ENCODE measurements at places on chromosomes 11 and 22.

- DNase-seq, result no peak
Measured at GRCh38 chr11:98227278-98227677, 793.5 kb upstream of the CNTN5 start.

DNA sequence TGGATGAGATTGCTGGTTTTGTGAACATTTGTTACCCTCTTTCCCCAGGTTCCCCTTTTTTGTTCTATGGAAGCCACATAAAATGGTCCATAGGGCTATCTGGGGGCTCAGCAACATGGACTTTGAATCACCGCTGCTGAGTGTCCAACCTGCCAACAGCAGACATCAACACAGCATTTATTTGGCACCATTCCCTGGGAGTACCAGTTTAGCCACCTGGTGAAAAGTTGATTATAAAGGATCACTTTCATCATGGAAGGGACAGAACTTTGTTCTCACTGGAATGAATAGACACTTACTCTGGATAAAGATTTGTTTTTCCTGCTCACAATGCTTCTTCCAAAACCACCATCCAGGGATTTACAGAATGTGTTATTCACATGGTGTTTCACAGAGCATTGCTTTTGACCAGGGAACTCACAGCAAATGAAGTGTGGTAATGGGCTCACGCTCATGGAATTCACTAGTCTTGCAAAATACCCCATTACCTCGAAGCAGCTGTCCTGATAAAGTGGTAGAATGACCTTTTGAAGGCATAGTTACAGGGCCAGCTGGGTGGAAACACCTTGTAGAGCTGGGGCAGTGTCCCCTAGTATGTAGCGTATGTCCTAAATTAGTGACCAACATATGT lies 43.9 kb downstream of the ADM start:
- no peak for DNase-seq

DNA sequence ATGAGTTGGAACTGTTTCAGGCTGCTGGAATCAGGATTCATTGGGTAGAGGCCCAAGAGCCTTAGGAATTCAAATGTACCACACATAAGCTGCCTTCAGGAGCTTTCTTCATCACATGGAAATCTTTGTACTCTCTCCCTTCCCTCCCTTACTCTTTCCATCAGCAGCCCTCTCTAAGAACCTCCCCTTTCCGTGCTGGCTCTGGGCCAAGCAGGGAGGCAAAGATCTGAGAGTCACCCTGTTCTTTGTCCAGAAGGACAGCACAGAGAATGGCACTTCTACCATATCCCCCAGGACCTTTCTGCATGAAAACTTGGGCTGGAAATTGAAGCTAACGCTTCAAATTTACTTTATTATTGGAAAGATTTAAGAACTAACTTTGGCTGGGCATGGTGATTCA lies 20.7 kb upstream of the TPBGL start:
- DNase-seq, result no peak

- no peak for DNase-seq
Measured at GRCh38 chr22:29860006-29860766, 22.1 kb upstream of the ASCC2 start.

- no peak for DNase-seq
Measured at GRCh38 chr22:36351921-36352802, 35.6 kb downstream of the MYH9 start.

DNA sequence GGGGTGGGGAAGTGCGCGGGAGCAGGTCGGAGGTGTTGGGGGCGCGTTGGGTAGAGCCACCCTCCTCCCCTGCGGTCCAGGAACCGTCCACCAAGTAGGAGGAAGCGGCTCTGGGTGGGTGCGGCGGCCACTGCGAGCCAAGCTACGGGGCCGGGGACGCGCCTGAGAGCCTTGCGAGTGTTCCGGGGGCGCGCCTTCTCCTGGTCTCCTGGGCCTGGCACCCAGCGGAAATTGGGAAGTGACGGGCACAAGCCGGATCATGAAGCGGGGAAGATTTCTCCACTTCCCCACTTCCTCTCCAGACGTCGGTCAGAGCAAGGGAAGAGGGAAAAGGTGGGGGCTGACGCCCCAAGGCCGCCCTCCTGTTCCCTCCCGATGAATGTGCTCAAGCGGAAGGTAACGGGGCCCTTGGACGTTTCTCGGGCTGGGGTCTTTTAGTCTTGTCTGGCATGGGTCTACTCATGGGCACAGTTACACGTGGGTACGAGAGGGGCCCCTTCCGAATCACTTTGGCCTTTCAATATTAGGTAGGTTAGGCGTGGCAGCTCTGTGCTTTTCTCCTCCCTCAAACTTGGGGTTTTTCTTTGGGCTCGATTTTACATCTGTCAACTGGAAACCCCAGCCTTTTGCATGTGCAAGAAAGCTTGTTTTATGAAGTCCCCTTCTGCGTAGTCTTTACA lies 865 bp downstream of the RBM14 start:
- peak; percentile 24 for DNase-seq

GRCh38 chr11:2853401-2853800 lies 32.2 kb downstream of the CDKN1C start:
- DNase-seq, result no peak

DNA sequence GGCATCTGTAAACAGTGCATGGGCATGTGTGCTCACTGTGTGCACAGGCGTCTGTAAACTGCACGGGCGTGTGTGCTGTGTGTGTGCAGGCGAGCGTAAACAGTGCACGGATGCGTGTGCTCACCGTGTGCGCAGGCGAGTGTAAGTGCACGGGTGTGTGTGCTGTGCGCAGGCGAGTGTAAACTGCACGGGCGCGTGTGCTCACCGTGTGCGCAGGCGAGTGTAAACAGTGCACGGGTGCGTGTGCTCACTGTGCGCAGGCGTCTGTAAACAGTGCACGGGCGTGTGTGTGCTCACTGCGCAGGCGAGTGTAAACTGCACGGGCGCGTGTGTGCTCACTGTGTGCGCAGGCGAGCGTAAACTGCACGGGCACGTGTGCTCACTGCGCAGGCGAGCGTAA lies 22.4 kb downstream of the RNH1 start:
- DNase-seq, result no peak

GRCh38 chr22:22942511-22943329 lies 55.1 kb downstream of the IGLL5 start:
- DNase-seq, result peak; percentile 17

DNA sequence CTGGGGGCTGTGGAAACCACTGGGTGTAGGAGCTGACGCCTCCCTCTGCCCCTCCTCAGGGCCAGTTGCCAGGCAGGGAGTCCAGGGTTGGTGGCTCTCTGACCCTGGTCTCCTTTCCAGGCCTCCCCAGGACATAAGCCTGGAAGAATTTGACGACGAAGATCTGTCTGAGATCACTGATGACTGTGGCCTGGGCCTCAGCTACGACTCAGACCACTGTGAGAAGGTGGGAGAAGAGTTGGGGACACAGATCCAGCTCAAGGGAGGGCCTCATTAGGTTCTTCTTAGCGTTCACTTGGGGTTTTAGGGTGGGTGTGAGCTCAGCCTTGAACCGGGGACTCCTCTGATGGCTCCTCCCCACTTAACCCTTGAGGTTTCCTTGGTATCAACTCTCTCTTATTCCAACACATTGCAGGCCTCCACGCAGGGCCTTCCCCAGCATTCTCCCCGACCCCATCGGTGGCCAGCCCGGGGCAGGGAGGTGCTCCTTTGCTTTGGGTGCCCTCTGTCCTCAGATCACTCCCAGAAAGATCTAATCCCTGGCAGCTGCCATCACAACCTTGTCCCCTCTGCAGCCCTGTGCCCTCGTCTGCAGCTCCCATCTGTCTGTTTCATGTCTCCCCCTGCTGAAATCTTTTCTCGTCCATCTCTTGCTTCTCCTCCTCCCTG lies 1.2 kb downstream of the MAPK8IP2 start:
- no peak for DNase-seq
